ENCODE measurements at places on chromosomes 16 and 17.

- no peak for DNase-seq
Observed at GRCh38 chr17:79124513-79125209, 50.0 kb downstream of the ENGASE start.

DNA sequence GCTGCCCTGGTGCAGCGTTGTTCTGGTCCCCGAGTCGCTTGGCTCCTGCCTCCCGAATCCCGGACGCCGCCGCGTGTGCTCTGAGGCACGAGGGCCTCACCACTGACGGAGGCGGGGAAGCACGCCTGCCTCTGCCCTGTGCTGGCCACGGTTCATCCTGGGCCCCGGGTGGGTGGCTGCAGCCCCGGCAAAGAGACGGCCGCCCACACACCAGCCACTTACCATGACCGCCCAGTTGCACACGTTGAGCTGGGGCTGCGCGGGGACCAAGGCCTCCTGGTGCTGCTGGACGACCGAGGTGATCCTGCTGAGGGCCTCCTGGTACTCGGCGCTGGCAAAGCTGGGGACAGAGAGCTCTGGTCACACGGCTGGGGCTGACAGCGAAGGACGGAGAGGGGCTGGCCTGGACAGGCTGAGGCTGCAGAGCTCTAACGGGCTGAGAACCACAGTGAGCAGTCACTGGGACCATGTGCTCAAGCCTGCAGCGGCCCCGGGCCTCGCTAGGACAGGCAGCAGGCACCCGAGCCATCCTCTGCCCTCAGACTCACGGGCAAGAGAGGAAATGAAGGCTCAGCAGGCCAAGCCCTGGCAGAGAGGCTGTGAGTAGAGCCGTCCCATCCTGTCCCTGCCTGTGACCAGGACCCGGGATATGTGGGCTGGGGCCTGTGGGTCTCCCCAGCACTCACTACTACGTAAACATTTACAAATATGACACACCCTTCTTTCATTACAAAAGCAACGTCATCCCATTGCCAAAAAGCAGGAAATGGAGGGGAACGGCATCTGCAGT is 6.3 kb upstream of the APRT start:
- DNase-seq, result no peak

DNA sequence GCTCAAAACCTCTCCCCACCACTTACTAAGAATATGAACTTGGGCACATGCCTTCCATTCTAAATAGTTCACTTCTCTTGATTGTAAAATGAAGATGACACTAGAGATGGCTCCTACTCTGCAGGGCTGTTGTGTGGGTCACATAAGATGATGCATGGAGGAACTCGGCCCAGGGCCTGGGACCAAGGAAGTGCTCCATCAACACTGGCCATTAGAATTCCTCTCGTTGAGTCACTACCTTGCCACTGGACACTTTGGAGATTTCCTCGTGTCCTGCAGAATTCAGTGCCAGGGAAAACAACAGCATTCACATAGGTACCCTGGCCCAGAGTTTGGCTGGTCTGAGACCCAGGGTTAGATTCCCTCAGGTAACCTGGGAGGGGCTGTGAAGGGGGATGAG is 18.6 kb downstream of the HNF1B start:
- DNase-seq, result no peak

GRCh38 chr17:83097831-83098230 is 18.4 kb downstream of the METRNL start:
- no peak for DNase-seq

DNA sequence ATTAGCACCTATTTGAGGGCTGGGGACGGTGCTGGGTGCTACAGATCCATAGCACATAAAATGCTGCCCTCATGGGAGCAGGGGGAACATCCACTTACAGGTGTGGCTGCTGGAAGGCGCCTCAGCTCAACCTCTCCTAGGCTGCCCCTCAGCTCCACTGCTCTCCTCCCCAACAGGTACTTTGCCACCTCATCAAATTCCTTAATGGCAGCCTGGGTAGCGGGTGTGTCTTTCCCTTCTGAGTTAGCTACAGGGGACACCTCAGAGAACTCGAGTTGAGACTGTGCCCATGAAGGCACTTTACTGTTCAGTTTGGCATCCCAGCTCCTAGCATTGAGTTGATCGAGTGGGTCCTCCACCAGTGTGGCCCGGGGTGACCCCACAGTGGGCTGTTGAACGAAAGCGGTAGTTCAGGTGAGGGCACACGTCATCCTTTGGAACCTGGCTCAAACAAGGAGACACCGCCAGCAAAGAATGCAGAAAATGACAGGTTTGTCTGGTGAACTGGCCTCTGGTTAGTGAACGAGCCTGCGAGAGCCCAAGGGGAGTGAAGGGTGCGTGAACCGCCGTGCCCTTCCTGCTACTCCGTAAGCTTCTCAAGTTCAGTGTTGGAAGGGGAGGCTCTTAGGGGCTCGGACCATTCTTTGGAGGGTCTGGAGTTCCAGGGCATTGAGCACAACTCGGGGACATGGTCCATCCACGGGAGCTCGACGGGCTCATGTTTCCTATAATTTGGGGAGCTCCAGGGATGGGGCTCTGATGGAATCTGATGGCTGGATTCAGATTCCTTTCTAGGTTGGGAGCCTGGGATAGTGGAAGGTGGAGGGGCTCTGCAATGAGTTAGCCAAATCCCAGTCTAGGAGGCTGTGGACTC is 3.5 kb upstream of the CMIP start:
- DNase-seq, result no peak

- DNase-seq, result no peak
Observed at GRCh38 chr16:66695935-66696668, 441 bp downstream of the CMTM4 start.

DNA sequence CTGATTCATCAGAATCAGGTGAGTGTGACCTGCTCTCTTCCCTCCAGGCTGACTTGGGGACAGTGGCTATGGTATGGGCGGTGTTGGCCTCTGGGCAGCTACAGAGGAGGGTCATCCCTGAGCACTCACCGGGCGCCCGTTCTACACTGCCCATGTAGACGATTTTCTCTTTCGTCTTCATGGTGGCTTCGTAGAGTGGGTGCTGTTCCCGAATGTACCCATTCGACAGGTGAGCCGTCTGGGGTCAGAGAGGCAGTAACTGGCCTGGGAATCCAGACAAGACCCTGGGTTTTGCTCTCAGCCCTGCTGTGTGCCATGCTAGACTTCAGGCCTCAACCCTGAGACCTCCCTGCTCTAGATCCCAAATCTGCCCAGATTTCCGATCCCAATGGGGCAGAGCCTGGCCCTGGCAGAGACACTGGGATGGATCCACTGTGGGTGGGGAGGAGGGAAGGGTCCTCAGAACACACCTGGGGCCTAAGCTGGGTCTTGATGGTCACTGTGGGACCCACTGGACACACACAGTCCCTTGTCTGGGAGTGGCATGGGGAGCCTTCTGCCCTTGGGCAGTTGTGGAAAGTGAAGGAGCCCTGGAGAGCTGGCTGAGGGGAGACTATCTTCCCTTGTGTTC is 13.2 kb downstream of the USP6 start:
- no peak for DNase-seq
